ENCODE measurements at places on chromosomes 13 and 19.
A peak's percentile ranks its signal among the peaks of the same experiment; 100 is the strongest.

GRCh38 chr13:66840621-66841020 lies 389.5 kb downstream of the PCDH9 start:
- no peak for DNase-seq

DNA sequence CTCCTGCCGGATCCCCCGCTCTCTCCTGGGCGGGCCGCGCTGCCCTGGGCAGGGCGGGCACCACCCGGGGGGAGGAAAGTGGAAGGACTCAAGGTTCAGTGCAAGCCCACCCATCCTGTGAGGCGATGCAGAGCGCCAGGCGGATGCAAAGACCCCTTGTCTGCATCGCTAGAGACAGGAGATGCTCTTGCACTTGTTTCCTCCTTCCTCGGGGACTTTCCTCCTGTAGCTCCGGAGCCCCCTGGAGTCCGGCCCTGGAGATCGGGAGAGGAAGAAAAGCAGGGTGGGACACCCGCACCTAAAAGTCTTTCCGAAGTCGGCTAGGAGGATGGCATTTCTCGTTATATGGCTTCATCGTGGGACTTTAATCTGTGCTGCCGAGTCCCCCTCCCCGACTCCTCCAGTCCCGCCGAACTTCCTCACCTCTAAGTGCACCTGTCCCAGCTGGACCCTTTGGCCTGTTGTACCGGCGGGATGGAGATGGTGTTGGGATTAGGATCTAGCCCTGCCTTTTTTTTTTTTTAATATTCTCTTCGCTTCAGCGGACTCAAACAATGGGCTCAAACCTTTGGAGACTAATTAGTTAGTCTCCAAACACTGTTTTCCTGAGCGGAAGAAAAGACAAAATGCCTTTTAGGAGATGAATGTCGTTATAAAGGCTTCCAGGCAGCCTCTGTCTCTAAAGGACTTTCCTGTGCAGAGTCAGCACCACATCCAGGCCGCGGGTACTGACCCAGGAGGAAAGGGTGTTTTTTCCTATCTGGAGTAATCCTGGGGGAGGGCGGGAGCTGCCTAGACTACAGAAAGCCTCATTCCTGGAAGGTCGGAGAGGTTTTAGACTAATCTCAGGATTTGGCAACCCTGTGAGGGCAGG lies 725 bp downstream of the FAM124A start:
- no peak for DNase-seq

- DNase-seq: no peak
Measured at GRCh38 chr19:33641956-33642498, 20.3 kb downstream of the CHST8 start.

- DNase-seq: no peak
Measured at GRCh38 chr13:60924856-60925255, 490.8 kb downstream of the PCDH20 start.

DNA sequence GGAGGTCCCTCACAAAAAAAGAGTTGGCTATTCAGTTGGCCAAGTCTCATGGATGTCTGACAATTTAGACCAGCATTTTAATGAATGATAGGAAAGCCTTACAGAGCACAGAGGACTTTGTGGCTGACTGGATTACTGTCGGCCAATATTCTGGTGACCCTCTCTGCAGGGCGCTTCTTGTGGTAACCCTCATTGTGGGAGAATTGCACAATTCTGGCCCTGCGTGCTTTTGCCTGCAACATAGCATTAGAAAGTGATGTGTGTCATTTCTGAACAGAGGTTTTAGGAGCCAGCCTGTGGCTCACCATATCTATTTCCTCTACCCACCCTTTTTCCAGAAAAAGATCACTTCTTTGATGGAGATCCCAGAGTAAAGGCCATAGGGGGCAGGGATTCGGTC lies 71.4 kb downstream of the EFNB2 start:
- DNase-seq: no peak

GRCh38 chr13:30607908-30608307 lies 9.8 kb upstream of the USPL1 start:
- DNase-seq: no peak

- no peak for DNase-seq
Measured at GRCh38 chr19:23415034-23415433, 19.8 kb upstream of the ZNF91 start.

GRCh38 chr19:44660081-44660480 lies 11.2 kb upstream of the CEACAM19 start:
- no peak for DNase-seq

- DNase-seq: no peak
Measured at GRCh38 chr19:42683917-42684513, 56.3 kb downstream of the PSG3 start.

DNA sequence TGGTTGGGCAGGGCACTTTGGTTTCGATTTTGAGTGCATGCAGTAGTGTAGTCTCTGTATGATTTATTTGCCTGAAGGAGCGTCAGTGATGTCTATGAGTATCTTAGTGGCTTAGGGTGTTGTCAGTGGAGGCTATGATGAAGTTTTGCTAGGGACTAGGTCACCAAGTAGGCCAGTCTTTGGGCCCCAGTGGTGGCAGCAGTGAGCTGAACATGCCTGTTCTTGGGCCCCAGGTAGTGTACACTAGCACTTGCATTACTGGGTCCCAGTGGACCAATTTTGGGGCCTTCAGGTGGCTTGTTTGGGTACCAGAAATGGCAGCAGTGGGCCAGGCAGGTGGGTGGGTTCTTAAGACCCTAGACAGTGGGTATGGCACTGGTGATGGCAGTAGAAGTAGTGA lies 598.7 kb upstream of the SPRY2 start:
- no peak for DNase-seq

DNA sequence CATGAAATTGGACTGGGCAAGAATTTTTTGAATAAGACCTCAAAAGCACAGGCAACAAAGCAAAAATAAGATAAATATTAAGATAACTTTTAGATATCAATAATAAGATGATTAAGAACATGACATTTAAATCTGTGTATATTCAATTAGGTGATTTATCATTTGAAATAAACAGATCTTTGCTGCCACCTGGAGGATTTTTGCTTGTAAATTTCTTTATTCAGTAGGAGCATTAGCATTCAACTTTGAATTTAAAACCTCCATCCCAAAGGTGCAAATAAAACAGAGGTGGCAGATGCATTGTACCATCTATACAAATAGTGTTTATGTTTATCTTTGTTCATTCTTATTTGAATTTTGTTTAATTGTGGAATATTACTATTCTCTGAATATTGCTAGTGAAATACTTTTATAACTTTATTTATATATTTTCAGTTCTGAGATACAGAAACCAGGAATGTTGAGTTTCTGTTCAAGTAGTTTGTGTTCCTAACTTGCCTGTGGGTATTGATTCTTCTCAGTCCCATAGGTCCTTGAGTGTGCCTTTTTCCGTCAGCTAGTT lies 20.9 kb downstream of the COG6 start:
- no peak for DNase-seq

DNA sequence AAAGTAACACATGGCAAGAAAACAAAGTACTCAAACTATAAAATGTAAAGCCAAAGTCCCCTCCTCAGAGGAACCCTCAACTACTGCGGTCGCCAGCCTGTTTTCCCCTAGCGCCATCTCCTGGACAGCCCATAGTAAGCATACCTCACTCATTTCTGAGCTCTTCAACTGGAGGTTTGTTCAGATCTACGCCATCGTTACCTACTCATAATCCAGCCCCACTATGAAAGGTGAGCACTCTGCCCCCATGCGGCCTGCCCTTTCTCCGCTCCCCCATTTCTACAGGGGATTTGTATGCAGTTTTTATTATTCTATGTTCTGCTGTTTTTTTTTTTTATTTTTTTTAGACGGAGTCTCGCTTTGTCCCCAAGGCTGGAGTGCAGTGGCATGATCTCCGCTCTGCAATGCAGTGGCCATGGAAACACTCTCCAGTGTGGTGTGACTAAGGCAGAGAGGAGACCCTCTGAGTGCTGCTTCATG lies 26.2 kb downstream of the OPA3 start:
- DNase-seq: no peak

DNA sequence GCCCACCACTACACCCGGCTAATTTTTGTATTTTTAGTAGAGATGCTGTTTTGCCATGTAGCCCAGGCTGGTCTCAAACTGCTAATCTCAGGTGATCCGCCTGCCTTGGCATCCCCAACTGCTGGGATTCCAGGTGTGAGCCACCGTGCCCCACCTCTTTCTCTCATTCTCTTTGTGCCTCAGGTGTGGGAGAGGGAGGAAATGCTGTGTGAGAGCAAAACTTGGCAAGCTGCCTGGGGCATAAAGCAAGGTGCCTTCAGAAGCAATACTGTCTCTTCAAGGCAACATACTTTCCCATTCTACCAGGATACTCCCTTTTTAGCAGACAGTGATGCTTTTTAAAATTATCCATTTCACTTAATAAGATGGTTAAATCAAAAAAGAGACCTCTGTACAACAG lies 53.2 kb upstream of the RFC3 start:
- DNase-seq: no peak

GRCh38 chr13:38180670-38181069 lies 169.0 kb upstream of the UFM1 start:
- DNase-seq: no peak

DNA sequence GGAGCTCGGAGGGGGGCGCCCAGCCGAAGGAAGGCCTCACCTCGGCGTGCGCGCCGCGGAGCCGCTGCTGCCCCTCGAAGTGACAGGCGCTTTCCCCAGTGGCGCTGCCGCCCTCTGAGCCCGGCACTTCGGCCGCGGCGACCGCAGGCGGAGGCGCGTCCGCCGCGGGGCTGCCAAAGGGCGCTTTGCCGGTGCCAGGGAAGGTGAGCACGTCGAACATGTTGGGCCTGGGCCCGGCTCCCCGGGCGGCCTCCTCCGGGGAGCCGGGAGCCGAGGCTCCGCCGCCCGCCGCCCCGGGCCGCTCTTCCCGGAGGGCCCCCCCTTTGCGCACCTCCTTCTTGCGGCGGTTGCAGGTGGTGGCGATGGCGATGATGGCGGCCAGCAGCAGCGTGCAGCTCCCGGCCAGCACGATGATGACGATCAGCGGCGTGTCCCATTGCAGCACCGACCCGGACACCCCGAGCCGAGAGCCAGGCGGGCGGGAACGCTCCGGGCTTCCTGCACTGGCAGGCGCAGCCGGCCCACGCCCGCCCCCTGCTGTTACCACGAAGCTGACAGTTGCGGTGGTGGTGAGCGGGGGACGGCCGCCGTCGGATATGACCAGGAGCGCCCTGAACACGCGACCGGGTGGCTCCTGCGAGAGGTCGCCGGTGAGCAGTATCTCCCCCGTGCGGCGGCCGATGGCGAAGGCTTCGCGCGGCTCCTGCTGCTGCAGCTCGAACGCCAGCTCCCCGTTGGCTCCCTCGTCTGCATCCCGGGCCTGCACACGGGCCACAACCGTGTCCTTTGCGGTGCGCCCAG lies 2.5 kb downstream of the PCDH8 start:
- no peak for DNase-seq

GRCh38 chr13:99484473-99484872 lies 16.8 kb upstream of the TM9SF2 start:
- no peak for DNase-seq

GRCh38 chr13:74287724-74288169 lies 153.5 kb upstream of the KLF12 start:
- DNase-seq: peak; percentile 83

DNA sequence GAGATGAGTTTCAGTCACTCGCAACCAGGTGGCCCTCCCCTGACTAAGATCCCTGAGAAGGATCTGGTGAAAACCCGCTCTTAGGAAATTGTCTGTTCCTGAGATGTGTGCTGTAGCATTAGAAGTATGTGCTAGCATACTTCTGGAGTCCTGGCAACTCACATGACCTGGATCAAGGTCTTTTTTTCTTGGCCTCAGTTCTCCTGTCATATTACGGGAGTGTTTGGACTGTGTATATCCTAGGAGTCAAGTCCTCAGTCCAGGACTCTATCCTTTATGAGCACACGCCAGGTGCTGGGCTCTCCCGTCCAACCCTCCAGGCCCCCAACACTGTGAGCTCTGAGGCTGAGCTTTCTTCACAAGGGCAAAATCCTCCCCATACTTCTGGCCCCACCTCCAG lies 156.4 kb downstream of the UQCRFS1 start:
- DNase-seq: no peak

GRCh38 chr19:8355631-8356402 lies 8.1 kb upstream of the ANGPTL4 start:
- no peak for DNase-seq

DNA sequence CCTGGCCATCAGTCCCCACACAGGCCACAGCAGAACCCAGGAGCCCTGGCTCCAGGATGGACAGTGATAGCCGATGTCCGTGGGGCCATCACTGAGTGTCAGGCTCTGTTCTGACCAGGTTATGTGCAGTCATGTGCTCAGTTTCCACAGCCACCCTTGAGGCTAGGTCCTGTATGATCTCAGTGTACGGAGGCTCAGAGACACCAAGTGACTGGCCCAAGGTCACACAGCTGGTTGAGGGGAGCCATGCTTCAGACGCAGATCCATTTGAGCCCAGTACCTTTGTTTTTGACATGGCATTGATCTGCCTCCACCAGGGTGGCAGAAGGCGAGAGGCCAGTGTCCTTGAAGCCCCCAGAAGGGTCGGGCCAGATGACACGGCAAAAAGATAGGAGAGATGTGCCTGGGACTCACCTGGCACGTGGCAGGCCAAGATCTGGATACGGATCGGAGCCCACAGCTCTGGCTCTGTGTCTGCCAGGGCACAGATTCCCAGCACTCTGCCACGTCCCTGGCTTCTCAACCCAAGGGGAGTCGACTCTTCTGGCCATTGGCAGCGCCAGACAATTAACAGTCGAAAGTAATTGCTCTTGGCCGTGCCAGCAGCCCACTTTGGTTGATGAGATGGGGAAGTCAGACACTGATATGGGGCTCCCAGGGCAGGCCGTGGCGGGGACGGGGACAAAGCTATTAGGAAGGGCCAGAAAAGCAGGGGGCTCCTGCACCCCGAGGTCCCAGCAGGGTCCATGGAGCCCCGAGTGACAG lies 15.6 kb downstream of the EVI5L start:
- DNase-seq: no peak

DNA sequence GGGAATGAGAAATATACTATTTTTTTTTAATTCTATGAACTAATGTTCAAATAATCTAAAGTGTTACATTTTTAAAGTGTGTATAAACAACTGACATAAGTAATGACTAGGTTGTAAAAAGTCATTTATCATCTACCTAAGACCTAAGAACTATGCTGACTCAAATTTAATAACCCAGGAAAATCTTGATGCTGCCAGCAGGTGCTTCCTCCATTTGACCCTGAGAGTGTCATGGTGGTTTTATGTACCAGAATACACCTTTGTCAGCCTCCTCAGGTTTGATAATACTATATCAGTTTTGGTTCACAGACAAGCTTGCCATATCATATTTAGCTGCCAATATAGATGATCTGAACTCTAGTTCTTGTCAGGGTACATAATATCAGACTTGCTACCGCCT lies 1151.2 kb downstream of the PCDH17 start:
- DNase-seq: no peak

- DNase-seq: no peak
Measured at GRCh38 chr13:112452380-112453206, 76.4 kb downstream of the SPACA7 start.

Data from NCI-H1436 treated with DMSO at 0.1 percent for 48 hours (cell line).